ENCODE measurements at places on chromosomes 12 and 14.

- no peak overlapping the region for H3K27ac ChIP-seq
- H3K36me3 ChIP-seq, result no peaks in the 10 kb centered on the region
- peaks cover 6% of the 10 kb centered on the region for H3K27me3 ChIP-seq
- H3K4me3 ChIP-seq, result no peak overlapping the region
Measured at GRCh38 chr14:104964546-104964945, 13.6 kb downstream of the AHNAK2 start.

GRCh38 chr12:98418357-98419075, 96.9 kb upstream of the TMPO start:
- no peak overlapping the region for H3K27ac ChIP-seq
- H3K36me3 ChIP-seq, result no peaks in the 10 kb centered on the region
- DNase-seq, result peak; percentile 34
- H3K4me3 ChIP-seq, result no peak overlapping the region

- no peak overlapping the region for H3K4me3 ChIP-seq
- H3K27ac ChIP-seq, result no peak overlapping the region
- no peaks in the 10 kb centered on the region for H3K27me3 ChIP-seq
- H3K36me3 ChIP-seq, result peaks cover 2% of the 10 kb centered on the region
Measured at GRCh38 chr12:121017966-121018491, 1.7 kb upstream of the C12orf43 start.

- no peak overlapping the region for H3K4me3 ChIP-seq
- no peaks in the 10 kb centered on the region for H3K27me3 ChIP-seq
- no peak overlapping the region for H3K27ac ChIP-seq
- DNase-seq, result no peak
- H3K36me3 ChIP-seq, result peaks cover 35% of the 10 kb centered on the region
Measured at GRCh38 chr12:124002021-124002644, 29.1 kb downstream of the ZNF664 start.

GRCh38 chr14:70808416-70809224, 693 bp downstream of the MAP3K9 start:
- H3K4me3 ChIP-seq, result peak overlapping the region; percentile 69
- peaks cover 8% of the 10 kb centered on the region for H3K4me1 ChIP-seq

DNA sequence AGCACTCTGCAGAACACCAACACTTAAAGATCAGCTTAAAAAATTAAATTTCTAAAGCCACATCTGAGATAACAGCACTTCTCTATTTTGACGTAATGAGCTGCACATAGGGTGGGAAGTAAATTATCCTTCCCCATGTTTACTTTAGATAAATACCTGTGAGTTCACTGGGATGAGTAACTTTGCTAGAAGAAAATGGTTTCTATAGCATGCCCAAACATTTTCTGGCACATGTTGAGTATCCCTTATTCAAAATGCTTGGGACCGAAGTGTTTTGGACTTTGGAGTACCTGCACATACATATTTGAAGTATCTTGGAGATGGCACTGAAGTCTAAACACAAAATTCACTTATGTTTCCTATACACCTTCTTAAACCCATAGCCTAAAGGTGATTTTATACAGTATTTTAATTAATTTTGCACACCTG, 6.6 kb downstream of the SLC38A2 start:
- DNase-seq, result no peak
- peaks cover 28% of the 10 kb centered on the region for H3K4me1 ChIP-seq
- no peak overlapping the region for H3K4me3 ChIP-seq
- H3K27me3 ChIP-seq, result no peaks in the 10 kb centered on the region

DNA sequence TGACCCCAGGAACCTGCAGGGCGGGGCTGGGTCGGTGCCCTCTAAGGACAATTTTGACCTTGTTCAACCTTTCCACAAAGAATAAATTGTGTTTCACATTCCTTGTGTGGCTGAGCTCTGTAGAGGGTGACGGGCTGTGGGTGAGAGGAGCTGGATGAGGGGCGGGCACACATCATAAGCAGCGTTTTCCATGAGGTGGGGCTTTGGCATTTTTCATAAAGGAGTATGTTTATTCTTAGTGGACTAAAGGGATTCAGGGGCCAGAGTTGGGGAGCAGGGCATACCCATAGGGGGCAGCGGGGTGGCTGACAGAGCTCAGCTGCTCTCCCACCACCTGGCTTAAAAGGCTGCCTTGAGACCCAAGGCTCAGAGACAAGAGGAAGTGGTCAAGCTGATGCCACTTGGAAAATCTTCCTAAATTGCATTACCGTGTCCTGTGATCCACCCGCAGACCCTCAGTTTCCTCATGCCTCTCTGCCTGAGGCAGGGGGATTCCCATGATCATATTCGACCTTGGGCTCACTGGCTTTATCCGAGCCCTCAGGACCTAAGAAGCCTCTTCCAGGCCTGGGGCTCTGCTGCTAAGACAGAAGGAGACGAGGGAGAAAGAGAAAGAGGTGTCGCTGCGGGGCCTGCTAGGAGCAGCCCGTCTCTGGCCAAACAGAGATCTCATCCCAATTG, 11.4 kb downstream of the MMP14 start:
- no peaks in the 10 kb centered on the region for H3K36me3 ChIP-seq
- DNase-seq, result no peak
- peaks cover 3% of the 10 kb centered on the region for H3K4me1 ChIP-seq
- H3K4me3 ChIP-seq, result peak overlapping the region; percentile 26
- H3K27ac ChIP-seq, result no peak overlapping the region
- H3K27me3 ChIP-seq, result peaks cover 11% of the 10 kb centered on the region

DNA sequence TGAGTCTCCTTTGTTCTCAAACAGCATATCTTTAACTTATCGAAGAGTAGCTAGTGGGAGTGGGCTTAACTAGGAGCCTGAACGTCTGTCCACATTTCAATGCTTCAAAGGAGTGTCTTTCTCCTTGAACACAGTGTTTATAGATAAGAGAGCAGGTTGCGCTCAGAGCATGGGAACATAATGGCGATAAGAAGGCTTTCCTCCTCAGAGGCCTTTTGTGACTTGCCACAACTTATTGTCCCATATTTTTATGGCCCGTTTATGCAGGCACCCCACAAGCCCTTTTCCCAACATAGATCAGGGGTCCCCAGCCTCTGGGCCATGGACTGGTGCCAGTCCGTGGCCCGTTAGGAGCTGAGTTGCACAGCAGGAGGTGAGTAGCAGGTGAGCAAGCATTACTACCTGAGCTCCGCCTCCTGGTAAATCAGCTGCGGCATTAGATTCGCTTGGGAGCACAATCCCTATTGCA, 2.6 kb upstream of the DDX47 start:
- peaks cover 24% of the 10 kb centered on the region for H3K4me1 ChIP-seq
- H3K27me3 ChIP-seq, result no peaks in the 10 kb centered on the region
- no peak overlapping the region for H3K4me3 ChIP-seq
- DNase-seq, result no peak
- no peaks in the 10 kb centered on the region for H3K36me3 ChIP-seq

- no peaks in the 10 kb centered on the region for H3K4me1 ChIP-seq
- no peaks in the 10 kb centered on the region for H3K27me3 ChIP-seq
Measured at GRCh38 chr14:43408472-43408871, 1098.6 kb downstream of the FSCB start.

GRCh38 chr14:34966413-34966812, 16.4 kb upstream of the SRP54 start:
- H3K4me3 ChIP-seq, result no peak overlapping the region
- DNase-seq, result no peak
- peaks cover 15% of the 10 kb centered on the region for H3K36me3 ChIP-seq
- no peak overlapping the region for H3K27ac ChIP-seq
- no peaks in the 10 kb centered on the region for H3K27me3 ChIP-seq

DNA sequence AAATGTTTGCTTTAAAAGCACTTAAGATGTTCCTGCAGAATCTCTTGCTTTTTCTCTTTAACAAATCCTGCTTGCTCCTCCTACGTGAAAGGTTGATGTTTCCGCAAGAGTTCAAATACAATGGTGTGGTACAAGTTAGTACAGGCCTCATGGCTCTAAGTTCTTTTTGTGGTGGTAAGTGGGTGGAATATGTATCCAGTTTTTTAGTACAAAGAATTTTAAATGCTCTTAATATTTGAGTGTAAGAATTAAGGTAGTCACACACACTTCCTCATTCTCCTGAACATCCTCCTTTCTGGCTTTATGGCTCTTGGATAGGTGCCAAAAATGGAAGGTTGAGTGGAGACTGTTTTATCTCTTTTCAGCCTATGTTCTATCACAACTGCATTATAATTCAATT, 1.8 kb downstream of the OTOGL start:
- H3K27me3 ChIP-seq, result no peaks in the 10 kb centered on the region
- H3K27ac ChIP-seq, result no peak overlapping the region
- no peak overlapping the region for H3K4me3 ChIP-seq
- H3K4me1 ChIP-seq, result no peaks in the 10 kb centered on the region

GRCh38 chr12:53217931-53218307, 10.9 kb upstream of the ITGB7 start:
- no peak for DNase-seq
- no peak overlapping the region for H3K4me3 ChIP-seq
- H3K4me1 ChIP-seq, result peaks cover 65% of the 10 kb centered on the region
- no peaks in the 10 kb centered on the region for H3K27me3 ChIP-seq
- no peak overlapping the region for H3K27ac ChIP-seq

DNA sequence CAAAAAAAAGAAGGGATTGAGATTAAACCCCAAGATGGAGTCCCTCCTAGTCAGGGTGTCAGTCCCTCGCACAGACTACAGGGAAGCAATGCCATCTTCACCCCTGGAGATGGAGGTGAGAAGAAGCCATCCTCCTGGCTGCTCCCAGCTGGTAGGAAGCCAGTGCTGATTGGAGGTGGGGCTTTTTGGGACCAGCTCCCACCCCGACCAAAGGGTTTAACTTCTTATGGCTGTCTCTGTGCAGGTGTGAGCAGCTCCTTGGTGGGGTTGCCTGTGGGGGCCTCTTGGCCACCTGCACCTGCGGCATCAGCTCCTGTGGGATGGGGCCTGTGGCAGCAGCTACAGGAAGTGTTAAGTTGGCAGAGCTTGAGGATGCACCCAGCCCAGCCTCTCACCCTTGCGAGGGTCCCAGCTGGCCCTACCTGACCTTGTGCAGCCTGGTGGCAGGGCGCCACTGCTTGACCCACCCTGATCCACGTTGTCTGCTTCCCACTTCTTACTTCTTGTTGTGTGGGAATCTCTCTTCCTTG, 3.8 kb upstream of the KRT86 start:
- peaks cover 6% of the 10 kb centered on the region for H3K27me3 ChIP-seq
- no peak overlapping the region for H3K27ac ChIP-seq
- H3K4me3 ChIP-seq, result no peak overlapping the region
- H3K4me1 ChIP-seq, result no peaks in the 10 kb centered on the region
- H3K36me3 ChIP-seq, result no peaks in the 10 kb centered on the region
- no peak for DNase-seq

- no peaks in the 10 kb centered on the region for H3K36me3 ChIP-seq
- H3K4me1 ChIP-seq, result no peaks in the 10 kb centered on the region
- peak; percentile 65 for DNase-seq
Measured at GRCh38 chr12:113591480-113591974, 119.9 kb upstream of the LHX5 start.

- H3K4me1 ChIP-seq, result no peaks in the 10 kb centered on the region
- no peak overlapping the region for H3K4me3 ChIP-seq
- H3K27ac ChIP-seq, result no peak overlapping the region
- no peaks in the 10 kb centered on the region for H3K27me3 ChIP-seq
Measured at GRCh38 chr14:65062096-65063075, 39.9 kb downstream of the MAX start.

DNA sequence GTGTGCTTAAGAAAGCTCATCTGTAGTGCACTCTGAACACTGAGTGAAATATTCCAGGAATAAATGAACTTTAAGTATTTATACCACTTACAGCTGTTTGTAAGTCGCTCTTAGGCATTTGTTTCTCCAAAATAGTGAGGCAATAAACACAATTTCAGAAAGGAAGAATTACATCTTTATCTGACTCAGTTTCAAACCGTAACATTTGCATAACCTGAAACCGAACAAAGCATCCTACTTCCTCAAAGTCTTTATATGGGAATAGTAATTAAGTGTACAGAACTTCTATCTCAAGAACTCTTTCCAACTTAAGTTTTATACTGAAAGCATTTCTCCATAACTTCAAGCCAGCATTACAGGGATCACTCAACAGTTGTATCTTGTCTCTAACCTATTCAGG, 58.4 kb downstream of the SOX5 start:
- H3K36me3 ChIP-seq, result no peaks in the 10 kb centered on the region
- H3K27ac ChIP-seq, result no peak overlapping the region
- no peaks in the 10 kb centered on the region for H3K27me3 ChIP-seq

DNA sequence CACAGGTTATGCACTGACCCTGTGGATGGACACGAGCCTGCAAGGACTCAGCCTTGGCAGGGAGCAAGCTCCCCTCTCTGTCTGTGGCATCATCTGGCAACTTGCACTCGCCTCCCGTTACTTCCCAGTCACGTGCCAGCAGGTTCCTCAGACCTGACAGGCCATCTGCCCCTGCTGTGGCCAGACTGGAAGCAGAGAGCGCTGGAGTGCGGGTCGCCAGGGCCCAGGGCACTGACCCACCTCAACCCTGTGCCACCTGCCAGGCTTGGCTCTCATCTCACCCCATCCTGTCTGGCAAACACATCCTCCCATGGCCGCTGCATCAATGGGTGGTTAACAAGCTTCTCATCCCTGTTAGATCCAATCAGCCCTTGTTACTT, 28.4 kb downstream of the SLC6A12 start:
- no peaks in the 10 kb centered on the region for H3K27me3 ChIP-seq
- H3K4me3 ChIP-seq, result no peak overlapping the region
- DNase-seq, result no peak

Data from common myeloid progenitor, CD34-positive (primary cell).